ENCODE measurements at places on chromosomes 2 and 18. TPM values are rescaled to one million over a fixed set of nuclear protein-coding genes. Genes with fewer than 3 reads are reported as not detected.

- H3K36me3 ChIP-seq = no peaks in the 10 kb centered on the region
- H3K27me3 ChIP-seq = peaks cover 88% of the 10 kb centered on the region
- no peak overlapping the region for H3K27ac ChIP-seq
- peak; percentile 35 for DNase-seq
These were observed 64.5 kb downstream of the CACNB4 start for GRCh38 chr2:152034257-152034801.

The RMND5A gene
- total RNA-seq = 74.5 TPM

DNA sequence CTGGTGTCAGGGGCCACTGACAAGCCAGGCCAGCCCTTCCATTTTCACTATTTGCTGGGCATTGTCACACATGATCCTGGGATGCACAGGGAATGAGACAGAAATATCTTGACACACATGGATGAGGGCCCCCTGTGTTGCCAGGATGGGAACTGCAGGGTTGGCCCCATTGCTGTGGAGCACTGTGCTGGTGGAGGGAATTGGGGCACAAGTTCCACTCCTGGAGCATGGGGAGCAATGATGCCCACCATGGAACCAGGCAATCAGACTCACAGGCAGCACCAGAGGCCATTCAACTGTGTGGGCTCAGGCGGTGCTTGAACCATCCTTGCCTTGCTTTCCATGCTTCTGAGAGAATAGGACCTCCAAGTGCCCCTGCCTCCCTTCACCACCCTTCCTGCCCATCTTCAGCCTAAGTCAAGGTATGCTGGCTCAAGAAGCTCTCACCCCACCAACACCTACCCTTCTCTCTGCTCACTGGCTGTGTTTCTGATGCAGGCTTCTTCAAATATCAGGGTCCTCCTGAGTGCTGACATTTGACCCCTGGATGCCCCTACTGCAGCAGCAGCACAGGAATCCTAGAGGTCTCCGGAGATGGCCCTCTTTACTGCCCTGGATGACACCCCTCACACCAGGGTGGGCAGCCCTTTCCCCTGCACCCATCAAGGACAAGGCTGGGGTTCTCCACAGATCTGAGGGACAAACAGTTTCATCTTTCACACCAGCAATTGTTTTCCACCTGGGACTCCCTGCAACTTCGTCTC, 11.0 kb downstream of the ADRA2B start:
- H3K4me3 ChIP-seq = no peak overlapping the region
- no peaks in the 10 kb centered on the region for H3K27me3 ChIP-seq
- H3K27ac ChIP-seq = no peak overlapping the region
- peaks cover 23% of the 10 kb centered on the region for H3K4me1 ChIP-seq
- DNase-seq = no peak

DNA sequence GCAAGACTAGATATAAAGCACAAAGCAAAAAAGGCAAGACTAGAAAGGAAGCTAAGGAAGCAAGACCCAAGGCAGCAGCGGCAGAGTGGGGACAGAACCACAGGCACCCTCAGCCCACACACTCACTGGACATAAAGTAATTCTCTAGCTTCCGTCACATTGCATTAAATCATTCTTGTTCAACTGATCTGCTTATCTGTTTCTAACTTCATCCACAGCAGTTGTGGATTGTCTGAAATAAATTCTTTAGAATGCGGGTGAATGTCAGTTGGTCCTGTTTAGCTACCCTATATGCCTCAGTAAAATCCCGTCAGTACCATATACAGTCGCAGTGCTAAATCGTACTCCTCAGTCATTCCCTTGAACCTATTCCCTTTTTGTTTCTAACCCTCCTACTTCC, 183.2 kb upstream of the SLC39A10 start:
- H3K36me3 ChIP-seq = no peaks in the 10 kb centered on the region
- H3K27me3 ChIP-seq = no peaks in the 10 kb centered on the region
- no peak overlapping the region for H3K4me3 ChIP-seq
- no peaks in the 10 kb centered on the region for H3K4me1 ChIP-seq
- no peak overlapping the region for H3K27ac ChIP-seq
- DNase-seq = no peak

DNA sequence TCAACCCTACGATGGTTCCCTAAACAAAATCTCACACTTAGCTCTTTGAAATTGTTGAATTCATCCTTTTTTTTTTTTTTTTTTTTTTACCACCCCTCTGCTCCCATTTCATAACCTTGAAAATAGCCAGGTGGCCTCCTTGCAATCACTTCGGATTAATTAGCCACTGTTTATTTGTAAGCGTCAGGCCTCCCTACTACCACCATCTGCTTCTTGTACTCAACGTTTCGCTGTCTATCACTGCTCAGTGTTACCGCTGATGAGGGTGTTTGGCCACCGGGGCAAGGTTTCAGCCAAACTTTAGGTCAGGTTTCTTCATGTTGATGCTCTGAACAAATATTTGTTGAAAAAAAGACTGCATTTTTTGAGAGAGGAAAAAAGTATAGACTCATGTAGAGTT, 183.2 kb downstream of the EPHA4 start:
- no peak overlapping the region for H3K27ac ChIP-seq
- H3K4me1 ChIP-seq = peaks cover 34% of the 10 kb centered on the region
- H3K4me3 ChIP-seq = no peak overlapping the region

The SCN7A gene
- 1.0 TPM for total RNA-seq

- no peaks in the 10 kb centered on the region for H3K36me3 ChIP-seq
- H3K4me3 ChIP-seq = no peak overlapping the region
- H3K27ac ChIP-seq = no peak overlapping the region
- no peaks in the 10 kb centered on the region for H3K4me1 ChIP-seq
These were observed 100.7 kb upstream of the ID2 start for GRCh38 chr2:8581234-8581561.

GRCh38 chr2:100580367-100581276, 17.8 kb downstream of the PDCL3 start:
- no peak overlapping the region for H3K4me3 ChIP-seq
- no peak for DNase-seq
- no peaks in the 10 kb centered on the region for H3K36me3 ChIP-seq
- H3K27ac ChIP-seq = no peak overlapping the region
- no peaks in the 10 kb centered on the region for H3K4me1 ChIP-seq

DNA sequence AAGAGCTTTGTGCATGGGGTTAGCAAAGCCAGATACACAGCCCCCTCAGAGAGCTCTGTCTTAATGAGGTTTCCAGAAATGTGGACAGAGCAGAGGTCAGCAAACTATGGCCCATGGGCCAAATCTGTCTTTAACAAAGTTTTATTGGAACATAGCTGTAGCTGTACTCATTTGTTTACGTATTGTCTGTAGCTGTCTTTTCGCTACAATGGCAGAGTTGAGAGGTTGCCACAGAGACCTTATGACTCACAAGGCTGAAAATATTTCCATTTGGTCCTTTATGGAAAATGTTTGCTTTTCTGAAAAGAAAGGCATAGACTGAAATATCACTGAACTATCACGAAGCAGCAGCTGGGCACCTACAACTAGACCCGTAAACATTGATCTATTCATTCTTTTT, 841.8 kb downstream of the SLC4A3 start:
- H3K27me3 ChIP-seq = no peaks in the 10 kb centered on the region
- no peak for DNase-seq
- H3K27ac ChIP-seq = no peak overlapping the region
- H3K4me3 ChIP-seq = no peak overlapping the region
- H3K36me3 ChIP-seq = no peaks in the 10 kb centered on the region

The MATN3 gene
- total RNA-seq = 1.7 TPM

The RGPD8 gene
- total RNA-seq = 11.1 TPM

DNA sequence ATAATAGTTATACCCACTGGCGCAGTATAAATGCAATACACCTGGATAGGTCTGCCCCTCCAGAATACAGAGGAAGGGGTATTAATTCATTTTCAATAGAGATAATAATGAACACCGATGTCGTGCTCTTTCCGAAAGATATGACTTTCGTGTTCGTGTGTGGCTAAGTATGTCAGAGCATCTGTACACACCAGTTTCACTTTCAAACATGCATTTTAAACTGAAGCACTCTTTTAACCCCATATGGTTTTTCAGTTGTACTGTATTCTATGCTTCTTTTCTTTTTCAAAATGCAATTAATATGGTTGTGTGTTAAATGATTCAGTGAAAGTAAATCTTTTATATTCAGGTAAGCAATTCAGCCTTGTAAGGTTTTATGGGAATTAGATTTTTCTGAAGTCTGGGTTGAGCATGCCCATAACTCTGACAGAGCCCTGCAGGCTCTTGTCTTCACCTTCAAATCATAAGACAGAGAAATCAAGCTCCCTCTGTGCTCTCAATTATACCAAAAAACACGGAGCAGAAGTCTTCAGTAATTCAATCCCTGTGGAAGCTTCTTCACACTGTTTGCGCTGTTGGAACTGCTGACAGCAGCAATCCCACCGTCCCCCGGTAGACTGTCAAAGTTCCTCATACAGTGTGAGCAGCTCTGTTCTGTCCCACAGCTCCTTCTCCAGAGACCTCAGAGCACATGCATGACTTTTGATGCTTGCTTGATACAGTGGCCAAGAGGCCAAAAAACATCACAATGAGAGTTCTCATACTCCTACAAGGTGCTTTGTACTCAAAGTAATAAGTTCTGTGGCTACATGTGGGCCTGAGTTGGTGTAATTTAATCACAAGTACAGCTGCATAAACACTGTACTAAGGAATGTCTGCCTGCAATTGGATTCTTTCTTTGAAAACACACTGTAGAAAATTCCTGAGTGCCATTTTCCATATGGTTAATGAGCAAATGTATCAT, 186.8 kb downstream of the ZNF521 start:
- H3K36me3 ChIP-seq = no peaks in the 10 kb centered on the region
- peaks cover 22% of the 10 kb centered on the region for H3K4me1 ChIP-seq
- H3K27me3 ChIP-seq = no peaks in the 10 kb centered on the region
- no peak for DNase-seq
- H3K4me3 ChIP-seq = no peak overlapping the region

GRCh38 chr2:221493391-221493790, 78.7 kb downstream of the EPHA4 start:
- no peaks in the 10 kb centered on the region for H3K27me3 ChIP-seq
- peaks cover 17% of the 10 kb centered on the region for H3K36me3 ChIP-seq
- no peak for DNase-seq
- no peak overlapping the region for H3K4me3 ChIP-seq
- H3K4me1 ChIP-seq = peaks cover 81% of the 10 kb centered on the region

GRCh38 chr2:234917211-234917975, 34.4 kb upstream of the SH3BP4 start:
- H3K36me3 ChIP-seq = no peaks in the 10 kb centered on the region
- no peak for DNase-seq
- H3K4me1 ChIP-seq = peaks cover 13% of the 10 kb centered on the region
- H3K27ac ChIP-seq = no peak overlapping the region
- H3K27me3 ChIP-seq = no peaks in the 10 kb centered on the region

DNA sequence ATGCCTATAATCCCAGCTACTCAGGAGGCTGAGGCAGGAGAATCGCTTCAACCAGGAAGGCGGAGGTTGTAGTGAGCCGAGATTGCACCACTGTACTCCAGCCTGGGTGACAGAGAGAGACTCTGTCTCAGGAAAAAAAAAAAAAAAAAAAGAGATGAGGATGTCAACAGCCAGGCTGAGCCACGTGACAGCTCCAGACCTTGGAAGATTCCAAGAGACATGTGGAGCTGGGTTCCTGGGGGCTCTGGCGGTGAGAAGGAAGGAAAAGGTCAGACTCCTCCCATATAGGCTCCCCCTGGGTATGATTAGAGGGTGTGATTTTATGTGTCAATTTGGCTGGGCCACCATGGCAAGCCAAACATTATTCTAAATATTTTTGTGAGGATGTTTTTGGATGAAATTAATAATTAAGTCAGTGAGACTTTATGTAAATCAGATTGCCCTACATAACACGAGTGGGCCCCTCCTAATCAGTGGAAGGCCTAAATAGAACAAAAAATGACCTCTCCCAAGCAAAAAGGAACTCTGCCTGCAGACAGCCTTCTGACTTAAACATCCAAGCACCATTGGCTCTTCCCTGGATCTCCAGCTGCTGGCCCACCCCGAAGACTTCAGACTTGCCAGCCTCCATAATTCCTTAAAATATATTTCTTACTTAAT, 81.6 kb downstream of the MRO start:
- no peaks in the 10 kb centered on the region for H3K4me1 ChIP-seq
- H3K4me3 ChIP-seq = no peak overlapping the region
- no peaks in the 10 kb centered on the region for H3K27me3 ChIP-seq
- no peaks in the 10 kb centered on the region for H3K36me3 ChIP-seq

DNA sequence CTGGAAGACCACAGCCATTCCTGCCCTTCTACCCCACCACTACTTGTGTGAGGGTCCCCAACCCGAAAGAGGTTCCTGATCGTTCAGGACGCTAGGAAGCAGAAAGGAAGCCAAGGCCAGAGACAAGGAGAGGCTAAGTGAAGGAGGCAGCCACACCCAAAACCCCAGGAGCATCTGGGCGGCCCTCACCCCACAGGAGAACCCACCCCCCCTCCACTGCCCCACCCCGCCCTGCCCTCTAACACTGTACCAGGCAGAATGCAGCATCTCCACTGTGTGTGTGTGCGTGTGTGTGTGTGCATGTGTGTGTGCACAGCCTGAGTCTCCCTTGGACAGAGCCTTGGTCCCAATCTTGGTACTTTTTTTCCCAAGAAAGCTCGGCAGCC, 207.5 kb upstream of the HAAO start:
- H3K27ac ChIP-seq = no peak overlapping the region
- no peak for DNase-seq
- H3K4me1 ChIP-seq = peaks cover 11% of the 10 kb centered on the region
- no peaks in the 10 kb centered on the region for H3K36me3 ChIP-seq

The GYPC gene
- 3.4 TPM for total RNA-seq

DNA sequence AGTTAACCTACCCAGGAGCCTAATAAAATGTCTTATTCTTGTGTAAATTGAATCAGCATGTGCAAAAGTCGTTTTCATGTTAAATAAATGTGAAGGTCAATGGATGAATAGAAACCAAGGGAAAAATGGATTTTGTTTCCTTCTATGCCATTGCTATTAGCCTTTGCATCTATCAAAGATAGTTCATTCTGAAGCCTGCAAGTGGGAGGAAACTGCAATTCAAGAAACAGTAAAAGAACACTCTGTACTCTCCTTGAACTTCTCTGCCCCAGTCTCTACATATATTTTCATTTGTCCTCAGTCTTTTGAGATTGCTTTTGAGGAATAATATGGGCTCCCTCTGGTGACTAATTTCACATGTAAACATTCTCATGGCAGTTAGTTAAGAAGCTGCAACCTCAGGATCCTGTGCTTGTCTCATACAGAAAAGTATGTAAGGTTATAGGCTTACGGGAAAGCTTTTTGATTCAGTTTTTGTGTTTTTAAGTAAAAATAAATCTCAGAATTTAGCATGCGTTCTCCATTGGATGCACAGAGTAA, 1590.0 kb upstream of the LRRTM1 start:
- H3K4me3 ChIP-seq = no peak overlapping the region
- H3K27me3 ChIP-seq = no peaks in the 10 kb centered on the region
- no peaks in the 10 kb centered on the region for H3K4me1 ChIP-seq
- H3K27ac ChIP-seq = no peak overlapping the region
- H3K36me3 ChIP-seq = no peaks in the 10 kb centered on the region
- no peak for DNase-seq

GRCh38 chr2:73933194-73933593, 6.5 kb downstream of the DGUOK start:
- H3K36me3 ChIP-seq = no peaks in the 10 kb centered on the region
- no peaks in the 10 kb centered on the region for H3K27me3 ChIP-seq
- no peak overlapping the region for H3K27ac ChIP-seq

DNA sequence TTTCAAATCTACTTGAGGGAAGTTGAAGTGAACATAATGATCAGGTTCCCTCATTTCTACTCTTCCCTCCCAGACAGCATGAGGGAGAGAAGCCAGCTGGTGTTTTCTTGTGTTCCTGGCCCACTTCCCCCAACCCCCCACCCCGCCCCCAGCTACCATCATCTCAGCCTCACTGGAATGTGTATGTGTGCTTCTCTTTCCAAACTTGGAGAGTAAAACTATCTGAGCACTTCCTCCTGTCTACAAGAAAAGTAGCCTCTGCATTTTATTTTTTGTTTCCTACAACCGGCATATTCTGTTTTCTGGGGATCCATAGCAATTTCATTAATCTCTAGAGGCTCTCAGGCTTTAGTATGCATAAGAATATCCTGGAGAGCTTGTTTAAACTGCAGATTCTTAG, 53.6 kb upstream of the GRHL1 start:
- H3K4me1 ChIP-seq = peaks cover 42% of the 10 kb centered on the region
- H3K27ac ChIP-seq = peak overlapping the region; percentile 81
- H3K36me3 ChIP-seq = no peaks in the 10 kb centered on the region

Data from neural progenitor cell (in vitro differentiated cells).